ENCODE measurements at places on chromosomes 1 and 21.

DNA sequence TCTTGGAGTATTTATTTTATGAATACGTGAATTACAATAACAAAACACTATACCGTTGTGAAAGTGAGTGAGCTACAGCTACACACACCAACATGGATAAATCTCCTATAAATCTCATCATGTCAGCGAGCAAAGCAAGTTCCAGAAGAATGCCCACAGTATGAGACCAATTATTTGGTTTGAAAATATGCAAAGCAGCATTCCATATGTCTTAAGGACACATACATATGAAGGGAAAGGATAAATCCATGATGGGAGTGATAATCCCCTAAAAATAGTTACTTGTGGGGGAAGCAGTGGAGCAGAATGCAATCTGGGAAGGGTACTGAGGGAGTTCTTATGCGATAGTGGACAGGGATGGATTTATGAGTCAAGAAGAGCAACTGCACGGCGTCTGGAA lies 261.3 kb downstream of the DISC1 start:
- DNase-seq = no peak

DNA sequence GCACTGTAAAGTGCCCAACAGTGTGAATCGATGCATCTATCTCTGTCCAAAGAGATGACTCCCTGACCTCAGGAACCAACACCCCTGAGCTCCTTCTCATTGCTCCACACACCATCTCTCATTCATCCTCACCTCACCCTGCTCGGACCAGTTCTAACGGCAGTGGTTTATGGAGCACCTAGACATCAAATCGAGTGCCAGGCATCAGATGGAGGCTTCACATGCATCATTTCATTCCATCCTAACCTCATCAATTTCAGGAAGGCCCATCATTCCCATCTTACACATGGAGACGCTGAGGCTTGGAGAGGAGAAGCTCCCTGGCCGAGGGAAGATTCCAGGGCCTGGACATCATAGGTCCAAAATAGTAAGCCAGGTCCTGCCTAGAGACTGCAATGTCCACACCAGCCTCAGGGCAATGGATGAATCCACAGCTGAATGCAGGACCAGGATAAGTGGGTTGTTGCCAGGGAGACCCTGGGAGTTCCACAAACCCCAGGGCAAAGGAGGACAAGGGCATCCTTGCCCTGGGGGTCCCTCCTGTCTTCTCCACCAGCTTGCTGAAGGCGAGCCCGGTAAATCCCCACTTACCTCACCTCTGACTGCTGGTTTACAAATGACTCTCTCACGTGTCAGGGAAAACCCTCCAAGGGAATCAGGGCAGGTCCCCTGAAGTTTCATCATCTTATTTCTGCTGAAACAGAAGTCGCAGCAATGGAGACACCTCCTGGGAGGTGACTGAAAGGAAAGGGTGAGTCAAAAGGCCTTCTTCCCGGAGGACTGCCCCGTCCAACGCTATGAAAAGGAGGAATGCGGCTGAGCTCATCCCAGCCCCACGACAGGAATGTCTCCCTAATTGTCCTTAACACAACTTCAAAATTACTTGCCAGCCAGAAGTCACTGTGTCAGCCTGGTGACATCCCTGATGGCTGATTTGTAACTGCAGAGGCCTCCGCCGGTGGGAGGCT lies 9.0 kb upstream of the IFFO2 start:
- DNase-seq = no peak

- DNase-seq = peak; percentile 79
These were observed 382.3 kb downstream of the HHIPL2 start for GRCh38 chr1:222165629-222166028.

- no peak for DNase-seq
These were observed 22.5 kb upstream of the GBP5 start for GRCh38 chr1:89295187-89295586.

- peak; percentile 26 for DNase-seq
These were observed 70.2 kb downstream of the FOXD2 start for GRCh38 chr1:47507881-47508701.

- DNase-seq = no peak
These were observed 13.6 kb downstream of the SDCCAG8 start for GRCh38 chr1:243269461-243269801.

DNA sequence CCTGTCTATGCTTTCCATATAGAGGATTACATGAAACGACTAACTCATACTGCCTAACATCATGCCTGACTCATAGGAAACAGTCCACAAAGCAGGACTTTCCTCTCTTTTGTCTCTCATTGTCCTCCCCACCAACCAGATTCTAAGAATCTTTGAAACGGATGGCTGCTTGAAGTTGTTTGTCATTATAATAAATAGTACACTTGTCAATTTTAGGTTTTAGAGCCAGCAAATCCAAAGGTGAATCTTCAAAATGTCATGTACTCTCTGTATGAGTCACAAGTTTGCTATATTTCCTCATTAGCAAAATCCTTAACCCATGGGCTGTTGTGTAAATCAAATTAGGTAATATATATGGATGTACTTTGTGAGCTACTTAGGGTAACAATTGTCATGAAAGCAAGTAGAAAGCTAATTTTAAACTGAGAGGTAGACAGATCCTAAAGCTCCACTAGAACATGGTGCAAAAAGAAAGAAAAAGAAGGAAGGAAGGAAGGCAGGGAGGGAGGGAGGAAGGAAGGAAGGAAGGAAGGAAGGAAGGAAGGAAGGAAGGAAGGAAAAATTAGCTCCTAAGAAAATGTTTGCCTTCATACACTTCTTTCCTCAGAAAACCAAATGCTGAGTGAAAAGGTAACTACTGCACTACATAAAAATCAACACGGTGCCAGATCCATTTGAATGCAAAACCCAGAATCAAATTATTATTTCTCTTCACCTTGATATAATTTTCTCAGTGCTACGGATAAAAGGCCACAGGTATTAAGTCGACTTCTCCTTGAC lies 129.5 kb upstream of the PRMT6 start:
- DNase-seq = no peak

DNA sequence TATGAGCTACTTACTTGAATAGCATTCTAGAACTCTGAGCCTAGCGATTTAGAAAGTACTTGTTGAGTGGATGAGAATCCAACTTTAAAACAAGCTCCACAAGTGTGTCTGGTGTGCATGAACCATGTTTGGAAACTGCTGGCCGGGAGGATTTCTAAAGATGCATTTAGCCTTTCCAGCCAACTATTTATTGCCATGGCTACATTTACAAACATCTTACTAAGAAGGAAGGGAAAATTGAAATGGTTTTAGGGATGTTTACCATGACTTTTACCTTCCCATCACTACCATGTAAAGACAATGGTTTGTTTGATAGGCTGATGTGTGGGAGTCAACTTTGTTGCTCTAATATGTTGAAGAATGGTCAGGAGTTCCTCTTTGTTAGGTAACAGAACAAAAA lies 37.7 kb upstream of the ARHGAP29 start:
- DNase-seq = no peak

DNA sequence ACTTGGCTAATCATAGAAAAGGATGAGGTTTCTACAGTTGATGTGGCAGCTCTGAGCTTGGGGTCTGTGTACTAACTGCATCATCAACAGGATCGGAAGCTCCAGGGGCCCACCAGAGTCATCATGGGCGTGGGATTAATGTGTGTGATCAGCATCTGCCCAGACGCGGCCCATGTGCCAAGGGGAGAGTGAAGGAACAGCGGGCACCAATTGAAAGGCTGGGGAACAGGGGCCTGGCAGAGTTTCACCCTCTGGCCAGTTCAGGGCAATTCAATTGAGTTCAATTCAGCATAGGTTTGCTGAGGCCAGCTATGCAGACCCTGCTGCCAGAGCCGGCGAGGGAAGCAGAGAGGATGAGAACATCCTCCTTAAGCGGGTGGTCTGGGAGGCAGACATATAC lies 260.0 kb upstream of the AJAP1 start:
- DNase-seq = no peak

- no peak for DNase-seq
These were observed 603.4 kb downstream of the PTPRU start for GRCh38 chr1:29839726-29840125.

- no peak for DNase-seq
These were observed 45.1 kb downstream of the PDPN start for GRCh38 chr1:13628711-13629110.

DNA sequence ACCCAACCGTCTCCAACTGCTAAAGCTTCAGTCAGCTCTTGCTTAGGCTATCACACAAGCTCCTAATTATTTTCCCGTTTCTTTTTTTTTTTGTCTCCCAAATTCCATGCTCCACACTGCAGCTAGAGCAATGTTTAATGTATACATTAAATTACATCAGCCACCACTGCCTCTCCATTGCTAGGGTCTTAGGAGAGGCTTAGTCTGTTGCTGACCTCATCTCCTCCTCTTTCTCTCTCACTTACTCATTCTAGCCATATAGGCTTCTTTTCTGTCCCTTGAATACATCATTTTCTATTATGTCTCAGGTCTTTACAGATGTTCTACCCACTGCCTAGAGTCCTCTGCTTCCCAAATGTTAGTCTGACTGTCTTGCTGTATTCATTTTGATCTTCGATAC lies 138.1 kb upstream of the ST6GALNAC5 start:
- DNase-seq = no peak

- DNase-seq = no peak
These were observed 31.4 kb downstream of the CTH start for GRCh38 chr1:70442490-70442889.

GRCh38 chr1:110713221-110713620 lies 38.5 kb upstream of the KCNA3 start:
- DNase-seq = no peak
